ENCODE measurements at places on chromosomes 5 and 9. TPM values are rescaled to one million over a fixed set of nuclear protein-coding genes. Genes with fewer than 3 reads are reported as not detected.

The HAVCR2 gene
- total RNA-seq, result under 0.01 TPM

- no peaks in the 10 kb centered on the region for H3K27me3 ChIP-seq
- peaks cover 2% of the 10 kb centered on the region for H3K4me1 ChIP-seq
- DNase-seq, result peak; percentile 86
Measured at GRCh38 chr5:163498886-163499285, 6.5 kb upstream of the MAT2B start.

DNA sequence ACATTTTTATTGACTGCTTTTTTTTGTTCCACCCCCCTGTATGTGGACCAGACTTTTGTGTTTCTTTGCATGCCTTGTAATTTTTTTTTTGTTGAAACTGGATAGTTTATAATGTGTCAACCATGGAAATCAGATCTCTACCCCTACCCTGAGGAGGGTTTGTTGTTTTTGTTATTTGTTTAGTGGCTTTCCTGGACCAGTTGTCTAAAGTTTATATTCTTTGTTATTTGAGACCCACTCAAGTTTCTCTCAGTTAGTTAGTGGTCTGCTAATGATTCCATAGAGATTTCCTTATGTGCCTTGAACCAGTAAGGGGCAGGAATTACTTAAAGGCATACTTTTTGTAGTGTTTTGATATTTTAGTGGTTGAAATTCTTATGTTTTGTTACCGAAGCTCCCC is 41.1 kb downstream of the GCNT1 start:
- no peaks in the 10 kb centered on the region for H3K27me3 ChIP-seq
- H3K36me3 ChIP-seq, result peaks cover 4% of the 10 kb centered on the region
- H3K4me1 ChIP-seq, result no peaks in the 10 kb centered on the region
- H3K4me3 ChIP-seq, result no peak overlapping the region
- DNase-seq, result no peak
- H3K27ac ChIP-seq, result no peak overlapping the region

The GHR gene
- 1.1 TPM for total RNA-seq

DNA sequence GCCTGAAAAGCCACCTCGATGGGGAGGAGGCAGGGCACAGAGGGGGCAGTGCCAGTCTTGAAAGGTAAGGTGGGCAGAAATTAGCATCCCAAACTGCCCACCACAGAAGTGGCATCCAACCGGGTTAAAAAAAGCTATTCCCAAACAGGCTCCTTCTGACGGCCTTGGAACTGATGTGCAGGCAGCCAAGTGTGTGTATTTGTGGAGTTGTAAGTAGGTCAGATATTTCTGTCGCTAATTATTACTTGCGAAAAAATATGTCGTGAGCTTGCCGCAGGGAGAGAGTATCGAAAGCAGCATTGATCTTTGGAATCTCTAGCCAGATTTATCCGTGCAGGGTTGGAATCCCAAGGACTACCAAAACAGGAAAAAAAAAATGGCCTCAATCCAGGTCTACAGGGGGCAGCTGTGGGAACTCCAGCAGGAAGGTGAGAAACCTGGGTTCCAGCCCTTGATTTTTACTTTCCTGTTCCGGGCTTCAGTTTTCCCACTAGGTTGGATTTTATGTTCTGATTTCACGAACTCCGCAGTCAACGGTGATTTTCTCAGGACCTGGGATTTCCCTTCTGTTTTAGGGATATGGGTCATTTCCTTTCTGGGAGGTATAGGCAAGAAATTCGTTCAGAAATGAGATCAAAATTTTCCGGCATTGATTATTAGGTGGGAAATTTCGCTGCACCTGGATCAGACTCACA is 200.8 kb downstream of the RGS3 start:
- no peak overlapping the region for H3K27ac ChIP-seq
- H3K4me1 ChIP-seq, result no peaks in the 10 kb centered on the region
- no peak overlapping the region for H3K4me3 ChIP-seq
- no peak for DNase-seq

GRCh38 chr5:33563983-33564908 is 123.5 kb downstream of the TARS1 start:
- no peaks in the 10 kb centered on the region for H3K36me3 ChIP-seq
- no peak for DNase-seq
- no peaks in the 10 kb centered on the region for H3K4me1 ChIP-seq
- H3K4me3 ChIP-seq, result no peak overlapping the region

- H3K36me3 ChIP-seq, result peaks cover 41% of the 10 kb centered on the region
- no peak for DNase-seq
- H3K4me3 ChIP-seq, result no peak overlapping the region
- no peak overlapping the region for H3K27ac ChIP-seq
- H3K4me1 ChIP-seq, result peaks cover 17% of the 10 kb centered on the region
- no peaks in the 10 kb centered on the region for H3K27me3 ChIP-seq
Measured at GRCh38 chr5:16733331-16734006, 116.7 kb upstream of the RETREG1 start.

The GPR151 gene
- total RNA-seq, result not detected

The PCDHB12 gene
- total RNA-seq, result under 0.01 TPM

GRCh38 chr9:20597862-20598261 is 24.4 kb downstream of the MLLT3 start:
- peak; percentile 6 for DNase-seq
- no peaks in the 10 kb centered on the region for H3K36me3 ChIP-seq
- no peak overlapping the region for H3K4me3 ChIP-seq
- H3K27ac ChIP-seq, result no peak overlapping the region
- peaks cover 3% of the 10 kb centered on the region for H3K4me1 ChIP-seq
- no peaks in the 10 kb centered on the region for H3K27me3 ChIP-seq

The ZNF879 gene
- 3.4 TPM for total RNA-seq

The SLC25A2 gene
- total RNA-seq, result 0.28 TPM

DNA sequence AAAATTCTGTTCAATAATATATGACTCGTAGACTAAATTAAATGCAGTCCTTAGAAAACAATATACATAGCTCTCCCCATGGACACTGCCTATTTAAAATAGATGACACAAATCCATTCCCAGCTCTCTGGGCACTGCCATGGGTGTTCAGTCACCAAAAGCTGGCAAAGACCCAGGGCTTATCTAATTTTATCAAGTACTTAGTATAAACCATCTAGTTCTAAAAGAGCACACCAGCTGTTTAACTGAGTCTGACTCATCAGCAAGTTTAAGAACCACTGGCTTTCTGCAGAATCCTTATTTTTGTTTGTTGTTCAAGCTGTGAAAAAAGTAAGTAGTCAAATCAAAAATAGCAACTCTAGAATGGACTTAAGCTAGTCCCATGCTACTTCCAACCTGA is 107.6 kb downstream of the PLPP1 start:
- H3K36me3 ChIP-seq, result peaks cover 32% of the 10 kb centered on the region
- H3K27me3 ChIP-seq, result no peaks in the 10 kb centered on the region
- peak; percentile 90 for DNase-seq
- H3K4me1 ChIP-seq, result no peaks in the 10 kb centered on the region

The GGTA1 gene
- not detected for total RNA-seq

GRCh38 chr5:164233791-164234190 is 728.4 kb downstream of the MAT2B start:
- H3K36me3 ChIP-seq, result no peaks in the 10 kb centered on the region
- no peak for DNase-seq
- H3K27me3 ChIP-seq, result no peaks in the 10 kb centered on the region
- H3K4me1 ChIP-seq, result peaks cover 4% of the 10 kb centered on the region

The CENPH gene
- total RNA-seq, result 10.8 TPM

DNA sequence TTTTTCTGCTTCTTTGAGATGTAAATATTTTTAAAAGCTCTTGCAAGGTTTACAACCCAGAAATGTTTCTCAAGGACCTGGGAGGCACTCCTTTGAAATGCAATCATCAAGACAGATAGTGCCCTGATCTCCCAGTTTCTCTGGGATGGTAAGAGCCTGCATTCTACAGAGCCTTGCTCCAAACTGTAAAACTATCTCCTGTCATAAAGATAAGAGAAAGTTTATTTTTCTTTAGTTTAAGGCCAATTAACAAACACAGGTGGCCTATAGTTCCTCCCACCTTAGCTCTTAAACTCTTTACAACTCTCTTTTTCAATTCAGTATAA is 1231.1 kb upstream of the NUDT12 start:
- no peak overlapping the region for H3K4me3 ChIP-seq
- H3K27me3 ChIP-seq, result no peaks in the 10 kb centered on the region
- DNase-seq, result no peak
- H3K36me3 ChIP-seq, result no peaks in the 10 kb centered on the region

DNA sequence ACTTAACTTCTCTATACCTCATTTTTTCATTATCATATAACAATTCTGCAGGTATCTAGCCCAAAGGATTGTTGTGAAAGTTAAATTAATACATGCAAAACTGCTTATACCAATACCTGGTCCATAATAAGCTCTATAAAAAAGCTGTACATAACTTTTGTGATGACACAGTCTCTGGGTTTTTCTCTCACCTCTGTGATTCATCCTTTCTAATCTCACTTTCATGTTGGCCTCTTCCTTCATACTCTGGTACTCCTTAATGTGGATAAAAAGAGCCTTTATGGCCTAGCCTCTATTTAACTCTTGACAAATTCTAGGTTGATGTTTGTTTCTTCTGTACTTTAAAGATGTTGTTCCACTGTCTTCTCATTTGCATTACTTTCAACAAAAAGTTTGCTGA is 162.9 kb upstream of the ACOT12 start:
- DNase-seq, result no peak
- H3K36me3 ChIP-seq, result no peaks in the 10 kb centered on the region
- H3K4me3 ChIP-seq, result no peak overlapping the region
- H3K4me1 ChIP-seq, result no peaks in the 10 kb centered on the region
- no peak overlapping the region for H3K27ac ChIP-seq

GRCh38 chr9:136238342-136238732 is 7.3 kb downstream of the QSOX2 start:
- H3K4me1 ChIP-seq, result no peaks in the 10 kb centered on the region
- H3K36me3 ChIP-seq, result peaks cover 8% of the 10 kb centered on the region
- no peak overlapping the region for H3K27ac ChIP-seq
- H3K27me3 ChIP-seq, result no peaks in the 10 kb centered on the region

Measured in IMR-90 (cell line).